ENCODE measurements at places on chromosomes 3 and 15.

GRCh38 chr3:124275412-124275811, 283.5 kb upstream of the ROPN1 start:
- DNase-seq = peak; percentile 77

DNA sequence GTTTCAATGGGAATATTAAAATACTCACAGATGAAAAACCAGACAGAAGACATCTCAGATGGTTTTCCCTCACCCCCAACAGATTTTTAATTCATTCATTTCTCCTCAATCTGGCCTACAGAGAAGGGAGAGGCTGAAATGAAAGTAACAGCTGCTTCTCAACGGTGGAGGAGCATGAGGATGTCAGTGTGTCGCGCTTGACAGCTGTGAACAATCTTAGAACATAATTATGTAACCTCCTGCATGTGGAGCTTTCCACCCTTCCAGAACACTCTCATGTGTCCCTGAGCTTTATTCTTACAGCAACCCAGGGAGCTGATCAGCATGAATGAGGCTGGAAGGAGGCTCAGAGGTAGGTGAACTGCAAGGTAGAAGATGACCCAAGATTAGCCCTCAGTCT, 52.7 kb downstream of the MB21D2 start:
- DNase-seq = no peak

DNA sequence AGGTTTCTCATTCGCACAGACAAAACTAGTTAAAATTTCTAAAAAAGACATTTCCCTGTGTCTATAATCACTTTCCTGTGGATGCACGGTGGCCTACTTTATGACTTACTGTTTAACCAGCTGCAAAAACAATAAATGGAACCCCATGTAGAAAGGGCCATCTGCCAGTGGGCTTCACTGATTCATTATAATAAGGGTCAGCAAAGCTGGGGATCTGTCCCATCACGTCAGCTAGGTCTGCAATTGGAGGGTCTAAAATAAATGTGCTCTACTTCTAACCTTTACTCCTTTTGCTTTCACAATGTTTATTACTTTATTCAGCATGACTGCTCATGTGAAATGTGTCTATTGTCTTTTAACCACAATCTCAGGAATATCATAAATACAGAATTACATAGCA, 43.1 kb upstream of the NMD3 start:
- no peak for DNase-seq

- DNase-seq = no peak
These were observed 74.6 kb downstream of the CNTN3 start for GRCh38 chr3:74539876-74540275.

GRCh38 chr3:98765721-98766120, 2.6 kb downstream of the ST3GAL6 start:
- no peak for DNase-seq

GRCh38 chr3:185779461-185779860, 45.4 kb downstream of the IGF2BP2 start:
- DNase-seq = no peak

DNA sequence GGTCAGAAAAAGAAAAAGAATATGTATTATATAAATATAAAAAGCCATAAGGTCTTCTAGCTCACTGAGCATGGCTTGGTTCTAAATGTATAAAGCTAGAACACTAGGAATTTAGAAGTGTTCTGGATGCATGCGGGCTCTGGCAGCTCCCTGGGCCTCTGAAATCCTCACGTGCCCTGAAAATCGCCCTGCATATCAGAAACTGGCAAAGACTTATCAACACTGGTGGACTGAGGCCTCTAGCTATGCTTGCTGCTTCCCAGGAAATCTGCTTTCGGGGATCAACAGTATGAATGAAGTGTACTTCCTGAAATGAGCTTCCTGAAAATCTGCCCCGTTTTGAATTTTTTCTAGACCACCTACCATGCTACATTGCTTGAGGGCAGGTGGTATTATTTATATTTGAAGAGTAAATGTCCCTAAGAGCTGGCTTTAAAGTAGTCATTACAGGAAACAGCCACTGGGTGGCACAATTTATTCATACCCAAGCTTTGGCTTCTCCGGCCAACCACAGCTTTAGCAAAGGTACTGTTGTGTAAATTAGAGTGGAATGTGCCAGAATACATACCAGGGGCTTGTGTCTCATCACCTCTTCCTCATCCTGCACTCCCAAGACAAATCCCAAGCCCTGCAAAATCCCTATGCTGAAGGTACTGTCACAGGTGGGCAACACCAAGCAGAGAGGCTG, 17.7 kb downstream of the CRTAP start:
- no peak for DNase-seq

DNA sequence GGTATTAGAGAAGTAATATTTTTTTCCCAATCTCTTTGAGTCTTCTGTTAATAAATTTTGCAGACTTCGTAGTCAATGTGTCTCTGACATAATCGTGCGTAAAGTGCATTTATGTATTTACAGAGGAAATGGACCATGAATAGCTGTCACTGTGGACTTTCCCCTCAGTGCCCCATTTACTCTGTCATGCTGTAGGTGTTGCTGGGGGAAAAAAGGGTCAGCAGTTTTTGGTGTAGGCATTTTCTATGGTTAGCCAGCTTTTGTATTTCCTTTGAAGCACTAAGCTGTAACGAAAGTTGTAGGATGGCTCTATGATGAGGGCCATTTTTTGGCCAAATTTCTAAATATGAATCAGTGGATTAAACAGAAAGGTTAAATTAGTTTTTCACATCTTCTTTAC, 598.4 kb downstream of the FGF12 start:
- no peak for DNase-seq

DNA sequence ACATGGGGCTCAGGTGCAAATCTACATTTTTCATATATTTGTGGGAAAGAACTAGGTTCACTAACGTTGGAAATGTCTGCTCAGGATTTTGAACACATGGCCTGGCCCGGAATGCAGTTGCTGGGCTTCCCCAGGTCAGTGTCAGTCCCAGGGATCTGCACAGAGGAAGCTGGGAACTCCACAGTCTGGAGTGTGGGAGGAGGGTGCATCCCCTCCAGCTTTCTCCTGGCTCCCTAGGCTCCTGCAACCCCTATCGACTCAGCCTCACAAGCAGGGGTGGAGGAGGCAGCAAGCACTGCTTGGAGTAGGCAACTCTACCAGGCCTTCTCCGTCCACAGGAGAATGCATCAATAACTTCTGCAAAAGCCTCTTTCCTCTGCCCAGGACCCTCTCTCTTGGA, 30.1 kb upstream of the HCN4 start:
- no peak for DNase-seq

- DNase-seq = no peak
These were observed 12.8 kb upstream of the MAGEF1 start for GRCh38 chr3:184724699-184725098.

GRCh38 chr3:149967086-149967685, 3.5 kb downstream of the PFN2 start:
- DNase-seq = no peak

DNA sequence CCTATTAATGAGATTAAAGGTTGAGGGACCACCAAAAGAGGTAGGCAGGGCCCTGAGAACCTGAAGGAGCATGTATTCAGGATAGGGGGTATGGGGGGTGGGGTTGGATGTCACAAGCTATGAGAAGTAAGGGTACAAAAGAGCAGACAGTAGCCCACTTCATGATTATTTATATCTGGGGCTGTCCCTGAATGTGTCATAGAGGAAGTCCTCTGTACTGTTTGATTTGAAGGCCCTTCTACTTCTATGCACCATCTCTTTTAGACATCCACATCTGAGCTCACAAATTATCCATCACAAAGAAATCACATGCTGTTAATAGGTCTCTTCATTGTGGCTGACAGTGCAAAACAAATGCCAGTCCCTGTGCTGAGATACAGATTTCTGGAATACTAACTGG, 68.6 kb downstream of the FHIT start:
- DNase-seq = no peak

- no peak for DNase-seq
These were observed 73.1 kb downstream of the USF3 start for GRCh38 chr3:113623324-113623723.

DNA sequence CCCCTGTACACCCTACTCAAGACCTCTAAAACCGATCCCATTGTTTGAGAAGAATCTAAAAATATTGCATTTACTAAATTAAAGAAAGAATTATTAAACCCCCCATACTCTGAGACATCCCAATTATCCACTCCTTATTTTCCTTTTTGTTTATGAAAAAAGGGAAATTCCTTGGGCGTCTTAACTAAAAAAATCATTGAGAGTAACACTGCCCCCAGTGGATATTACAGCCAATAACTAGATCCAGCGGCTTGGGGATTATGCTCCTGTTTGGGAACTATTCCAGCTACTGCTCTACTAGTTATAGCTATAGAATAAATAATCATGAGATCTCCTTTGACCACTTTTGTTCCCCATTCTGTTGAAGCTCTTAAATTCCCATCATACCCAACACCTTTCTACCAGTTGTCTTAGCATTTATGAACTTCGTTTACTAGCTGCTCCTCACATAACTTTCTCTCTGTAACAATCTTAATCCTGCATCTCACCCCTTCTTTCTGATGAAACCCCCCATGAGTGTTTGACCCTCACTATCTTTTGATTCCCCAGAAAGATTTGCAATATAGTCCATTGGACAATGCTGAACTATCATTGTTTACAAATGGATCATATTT, 12.7 kb upstream of the CFAP91 start:
- no peak for DNase-seq
